Natural killer cell treated with Interleukin-12 subunit alpha and Interleukin-12 subunit beta and Interleukin-15 and Interleukin-18, amount 100 ng/mL, for 72 hours (primary cell): ENCODE measurements at places on chromosomes 2 and 18.

GRCh38 chr2:191265311-191266170, 20.3 kb downstream of the MYO1B start:
- no peaks in the 10 kb centered on the region for H3K36me3 ChIP-seq
- no peak overlapping the region for H3K27ac ChIP-seq
- H3K4me3 ChIP-seq: no peak overlapping the region

DNA sequence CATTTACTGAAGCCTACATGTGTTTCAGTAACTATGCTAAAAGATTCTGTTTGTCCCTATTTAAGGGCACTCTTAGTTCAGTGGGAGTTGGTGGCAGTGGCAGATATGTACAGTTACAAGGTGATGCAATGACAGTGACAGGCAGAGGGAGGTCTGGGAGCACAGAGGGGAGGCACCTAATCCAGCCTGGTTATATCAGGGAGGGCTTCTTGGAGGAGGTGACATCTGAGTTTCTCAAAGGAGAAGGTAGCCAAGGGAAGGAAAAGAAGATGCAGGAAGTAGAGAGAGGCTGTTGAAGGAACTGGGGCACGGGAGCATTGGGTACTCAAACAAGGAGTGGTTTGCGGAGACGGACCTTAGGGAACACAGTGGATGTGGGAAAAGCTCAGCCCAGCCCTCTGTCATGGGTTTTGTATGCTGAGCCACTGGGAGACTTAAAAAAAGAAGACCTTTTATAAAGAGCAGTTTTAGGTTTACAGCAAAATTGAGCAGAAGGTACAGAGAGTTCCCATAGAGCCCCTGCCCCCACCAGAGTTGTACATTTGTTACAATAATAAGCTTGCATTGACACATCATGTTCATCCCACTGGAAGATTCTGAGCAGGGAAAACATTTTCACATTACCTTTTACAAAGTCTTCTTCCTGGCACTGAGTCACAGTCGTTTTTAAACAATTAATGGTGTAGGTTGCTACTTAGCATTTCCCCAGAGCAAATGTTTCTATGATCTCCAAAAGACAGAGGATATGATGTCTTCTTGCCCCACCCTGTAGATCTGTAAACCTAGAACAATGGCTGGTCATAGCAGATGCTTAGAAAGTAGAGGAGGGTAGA, 83.0 kb upstream of the TAF1B start:
- H3K4me3 ChIP-seq: no peak overlapping the region
- peaks cover 7% of the 10 kb centered on the region for H3K27me3 ChIP-seq
- H3K36me3 ChIP-seq: no peaks in the 10 kb centered on the region
- H3K27ac ChIP-seq: no peak overlapping the region

DNA sequence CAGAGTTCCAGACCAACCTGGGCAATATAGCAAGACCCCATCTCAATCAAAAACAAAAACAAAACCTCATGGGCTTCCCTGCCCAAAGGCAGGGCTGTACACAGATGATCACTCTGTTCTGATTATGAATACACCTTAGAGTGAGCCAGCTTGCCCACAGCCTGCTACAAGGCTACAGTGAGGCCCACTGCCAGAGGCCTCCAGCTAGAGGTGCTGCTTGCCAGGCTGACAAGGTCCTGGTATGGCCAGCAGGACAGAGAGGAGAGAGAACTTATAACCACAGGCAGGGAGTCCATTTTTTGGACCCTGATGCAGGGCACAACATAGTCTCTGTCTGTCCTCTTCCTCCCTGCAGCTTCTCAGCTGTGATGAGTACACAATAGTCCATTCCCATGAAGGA, 41.5 kb downstream of the KANSL3 start:
- H3K27ac ChIP-seq: no peak overlapping the region
- H3K36me3 ChIP-seq: peaks cover 45% of the 10 kb centered on the region
- H3K4me1 ChIP-seq: peaks cover 50% of the 10 kb centered on the region

DNA sequence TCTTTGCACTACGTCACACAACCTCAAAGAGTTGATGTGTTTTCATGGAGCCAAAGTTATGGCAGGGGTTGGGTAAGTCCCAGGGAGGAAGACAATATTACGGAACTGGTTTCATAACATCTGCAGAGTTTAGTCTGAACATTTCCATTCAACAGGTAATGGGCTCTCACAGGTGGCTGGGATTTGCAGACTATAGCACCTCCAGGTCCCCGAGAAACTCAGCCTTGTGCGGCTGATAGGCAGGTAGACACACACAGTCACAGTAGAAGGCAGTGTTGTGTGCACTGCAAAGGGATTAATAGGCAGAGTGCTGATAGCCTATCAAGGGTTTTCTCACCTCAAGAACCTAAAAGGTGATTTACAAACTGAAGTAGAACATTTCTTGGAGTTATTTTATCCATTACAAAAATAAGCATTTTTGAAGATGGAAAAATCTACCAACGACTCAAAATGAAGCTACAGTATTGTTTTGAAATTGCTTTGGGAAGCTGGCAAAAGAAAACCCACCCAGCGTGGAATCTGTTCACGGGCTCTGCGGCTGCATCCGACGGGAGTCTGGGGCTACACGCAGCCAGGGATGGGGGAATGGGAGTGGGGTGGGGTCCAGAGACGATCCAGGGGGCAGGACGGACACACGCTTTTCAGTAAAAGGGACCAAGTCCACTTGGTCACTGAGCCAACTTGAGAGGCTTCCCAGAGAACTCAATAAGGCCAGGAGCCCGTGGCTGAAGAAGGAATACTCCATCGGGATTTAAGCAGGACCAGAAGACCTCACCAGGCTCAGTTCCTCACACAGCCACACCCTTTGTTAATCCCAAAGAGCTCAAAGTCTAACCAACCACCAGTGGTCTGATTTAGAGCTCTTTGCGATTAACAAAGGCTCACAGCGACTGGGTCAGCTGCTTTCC, 82.9 kb downstream of the CHRNA1 start:
- peak overlapping the region; percentile 31 for H3K27ac ChIP-seq
- H3K4me1 ChIP-seq: peaks cover 33% of the 10 kb centered on the region
- no peak for DNase-seq
- peaks cover 2% of the 10 kb centered on the region for H3K27me3 ChIP-seq
- peaks cover 4% of the 10 kb centered on the region for H3K36me3 ChIP-seq

- H3K27me3 ChIP-seq: peaks cover 35% of the 10 kb centered on the region
- DNase-seq: no peak
Observed at GRCh38 chr2:238710787-238711186, 137.1 kb upstream of the TWIST2 start.
